ENCODE measurements at places on chromosomes 16 and 17. TPM values are rescaled to one million over a fixed set of nuclear protein-coding genes. Genes with fewer than 3 reads are reported as not detected.

GRCh38 chr16:31529108-31529936 lies 1.6 kb downstream of the AHSP start:
- DNase-seq, result no peak

GRCh38 chr16:54696970-54697369 lies 233.7 kb upstream of the IRX5 start:
- peak; percentile 79 for DNase-seq

- DNase-seq, result no peak
These were observed 289.1 kb downstream of the CA10 start for GRCh38 chr17:51869387-51869786.

DNA sequence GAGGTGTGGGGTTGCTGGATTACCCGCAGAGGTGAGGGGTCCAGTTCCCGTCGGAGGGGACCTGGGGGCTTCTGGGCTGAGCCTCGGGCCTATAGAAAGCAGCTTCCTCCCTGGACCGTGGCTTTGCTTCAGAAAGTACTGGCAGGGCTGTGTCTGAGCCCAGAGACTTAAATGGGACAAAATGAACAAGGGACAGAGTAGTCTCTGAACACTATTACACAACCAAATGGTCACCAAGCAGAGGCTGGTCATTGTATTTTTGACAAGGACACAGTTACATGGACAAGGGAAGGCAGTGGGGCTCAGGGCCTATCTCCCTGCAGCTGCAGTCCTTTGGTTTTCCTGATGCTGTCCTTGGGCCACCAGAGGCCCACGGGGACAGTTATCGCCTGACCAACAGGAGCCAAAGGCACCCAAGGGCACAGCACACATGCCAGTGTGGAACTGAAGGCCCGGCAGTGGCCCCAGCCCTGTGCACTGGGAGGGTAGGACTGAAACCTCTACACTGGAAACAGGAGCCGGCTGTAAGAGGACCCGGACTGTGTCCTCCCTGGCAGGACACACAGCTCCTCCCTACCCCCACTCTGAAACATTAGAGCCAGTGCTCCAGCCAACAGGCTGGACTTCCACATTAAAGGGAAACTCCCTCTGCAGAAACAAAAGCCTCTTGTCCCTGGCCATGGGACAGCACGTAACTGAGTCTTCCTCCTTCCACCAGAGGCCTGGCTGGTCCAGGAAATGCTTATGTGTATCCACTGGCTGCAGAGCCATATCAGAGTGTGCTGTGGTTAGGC lies 26.0 kb upstream of the ERN1 start:
- no peak for DNase-seq

GRCh38 chr16:56894331-56894917 lies 29.4 kb downstream of the SLC12A3 start:
- DNase-seq, result no peak

DNA sequence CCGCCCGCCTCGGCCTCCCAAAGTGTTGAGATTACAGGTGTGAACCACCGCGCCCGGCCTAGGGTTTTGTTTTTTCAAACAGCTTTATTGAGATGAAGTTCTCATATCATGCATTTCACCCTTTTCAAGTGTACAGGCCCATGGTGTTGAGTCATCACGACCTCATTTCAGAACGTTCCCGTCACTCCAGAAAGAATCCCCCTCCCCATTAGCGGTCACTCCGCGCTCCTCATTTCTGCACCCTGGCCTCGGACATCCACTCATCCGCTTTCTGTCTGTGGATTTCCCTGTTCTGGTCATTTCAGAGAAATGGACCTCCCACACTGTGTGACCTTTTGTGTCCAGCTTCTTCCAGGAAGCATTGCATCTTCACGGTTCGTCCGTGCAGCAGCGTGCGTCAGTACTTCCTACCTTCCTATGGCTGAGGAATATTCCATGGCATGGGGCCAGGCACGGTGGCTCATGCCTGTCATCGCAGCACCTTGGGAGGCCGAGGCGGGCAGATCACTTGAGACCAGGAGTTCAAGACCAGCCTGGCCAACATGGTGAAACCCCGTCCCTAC lies 135.2 kb upstream of the GSE1 start:
- no peak for DNase-seq

DNA sequence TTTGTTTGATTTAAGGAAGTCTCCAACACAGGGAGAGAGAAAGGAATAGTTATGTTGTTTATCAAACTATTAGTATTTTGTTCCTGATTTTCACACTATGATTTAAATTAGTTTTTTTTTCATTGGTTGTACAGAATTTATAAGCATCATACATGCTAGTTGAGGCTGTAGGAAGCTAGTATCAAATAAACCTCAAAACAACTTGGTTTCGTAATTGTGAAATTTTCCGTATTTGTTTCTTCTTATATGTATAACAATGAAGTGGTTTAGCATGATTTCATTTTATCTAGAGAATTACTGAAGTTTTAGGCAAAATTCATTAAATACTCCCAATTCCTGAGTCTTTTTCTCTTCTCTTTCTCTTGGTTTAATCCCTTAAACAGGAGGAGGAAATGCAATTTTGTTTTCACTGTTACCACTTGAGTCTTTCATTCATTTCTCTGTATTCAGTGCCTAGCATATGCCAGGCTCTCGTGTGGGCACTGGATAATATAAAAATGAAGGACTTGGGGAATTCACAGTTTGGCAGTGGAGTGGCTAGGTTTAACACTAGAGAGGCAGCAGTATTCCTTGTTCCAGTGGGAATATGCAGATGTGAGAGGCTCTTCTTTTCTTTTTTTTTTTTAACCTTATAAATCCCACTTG lies 1.8 kb downstream of the CYLD start:
- DNase-seq, result no peak

- DNase-seq, result no peak
These were observed 45.3 kb downstream of the RPH3AL start for GRCh38 chr17:307295-307691.

GRCh38 chr17:44022246-44022645 lies 7.5 kb upstream of the TMEM101 start:
- DNase-seq, result no peak

Gene NPIPB2
- total RNA-seq, result 12.3 TPM

Gene HYDIN
- 0.32 TPM for total RNA-seq

Gene MAP2K6
- total RNA-seq, result 3.1 TPM

Gene DCUN1D3
- 26.0 TPM for total RNA-seq

Gene EME2
- total RNA-seq, result 6.0 TPM
